ENCODE measurements at places on chromosomes 2 and 18. TPM values are rescaled to one million over a fixed set of nuclear protein-coding genes. Genes with fewer than 3 reads are reported as not detected.
A peak's percentile ranks its signal among the peaks of the same experiment; 100 is the strongest.

Gene SCG2
- 8.6 TPM for total RNA-seq

Gene UGT1A10
- total RNA-seq: not detected

Gene PLCD4
- total RNA-seq: 0.37 TPM

- no peak for DNase-seq
- H3K4me3 ChIP-seq: no peak overlapping the region
- peaks cover 11% of the 10 kb centered on the region for H3K4me1 ChIP-seq
- peak overlapping the region; percentile 91 for H3K27ac ChIP-seq
These were observed 136.7 kb upstream of the CWC22 start for GRCh38 chr2:180143633-180144337.

- H3K4me3 ChIP-seq: no peak overlapping the region
- DNase-seq: no peak
- H3K4me1 ChIP-seq: peaks cover 46% of the 10 kb centered on the region
- H3K27me3 ChIP-seq: no peaks in the 10 kb centered on the region
- H3K36me3 ChIP-seq: no peaks in the 10 kb centered on the region
These were observed 38.7 kb downstream of the SDC1 start for GRCh38 chr2:20186078-20186854.

DNA sequence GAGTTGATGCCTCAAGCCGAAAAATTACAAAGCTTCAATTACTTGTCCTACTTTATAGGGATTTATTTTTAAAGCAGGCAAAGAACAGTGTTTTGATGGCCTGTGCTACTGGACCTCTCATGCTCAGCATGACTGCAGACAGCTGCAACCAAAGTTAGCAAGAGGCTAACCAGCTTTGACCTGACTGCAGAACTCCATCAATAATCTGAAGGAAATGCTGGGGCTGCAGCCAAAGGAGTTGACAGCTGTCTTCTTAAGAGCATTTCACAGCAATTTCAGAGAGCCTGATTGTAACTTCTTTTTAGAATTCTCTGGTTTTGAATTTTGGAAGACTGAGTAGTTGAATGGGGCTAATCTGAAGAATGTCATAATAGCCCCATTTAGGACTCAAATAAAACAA is 46.5 kb upstream of the SESTD1 start:
- H3K4me1 ChIP-seq: peaks cover 4% of the 10 kb centered on the region
- peaks cover 6% of the 10 kb centered on the region for H3K36me3 ChIP-seq
- no peaks in the 10 kb centered on the region for H3K27me3 ChIP-seq
- DNase-seq: no peak
- no peak overlapping the region for H3K27ac ChIP-seq
- no peak overlapping the region for H3K4me3 ChIP-seq

GRCh38 chr2:122078451-122078850 is 323.0 kb downstream of the TSN start:
- H3K4me1 ChIP-seq: peaks cover 8% of the 10 kb centered on the region
- no peaks in the 10 kb centered on the region for H3K36me3 ChIP-seq
- H3K27ac ChIP-seq: no peak overlapping the region

- H3K36me3 ChIP-seq: no peaks in the 10 kb centered on the region
- no peak overlapping the region for H3K4me3 ChIP-seq
- no peaks in the 10 kb centered on the region for H3K27me3 ChIP-seq
These were observed 390.4 kb downstream of the TSN start for GRCh38 chr2:122145856-122146255.

- H3K4me1 ChIP-seq: no peaks in the 10 kb centered on the region
- DNase-seq: no peak
- H3K27me3 ChIP-seq: no peaks in the 10 kb centered on the region
- H3K4me3 ChIP-seq: no peak overlapping the region
- H3K36me3 ChIP-seq: no peaks in the 10 kb centered on the region
- no peak overlapping the region for H3K27ac ChIP-seq
These were observed 28.7 kb upstream of the CCDC150 start for GRCh38 chr2:196610796-196611195.

- no peak overlapping the region for H3K27ac ChIP-seq
- no peak overlapping the region for H3K4me3 ChIP-seq
- peaks cover 33% of the 10 kb centered on the region for H3K36me3 ChIP-seq
These were observed 31.8 kb downstream of the DDX1 start for GRCh38 chr2:15623481-15623796.

GRCh38 chr2:144686518-144687215 is 166.7 kb upstream of the ZEB2 start:
- H3K36me3 ChIP-seq: no peaks in the 10 kb centered on the region
- DNase-seq: no peak
- H3K4me3 ChIP-seq: no peak overlapping the region
